ENCODE measurements at places on chromosomes 2 and 18. TPM values are rescaled to one million over a fixed set of nuclear protein-coding genes. Genes with fewer than 3 reads are reported as not detected.
A peak's percentile ranks its signal among the peaks of the same experiment; 100 is the strongest.

The RSAD2 gene
- total RNA-seq = not detected

- no peaks in the 10 kb centered on the region for H3K27me3 ChIP-seq
- no peak overlapping the region for H3K4me3 ChIP-seq
- DNase-seq = no peak
- no peaks in the 10 kb centered on the region for H3K36me3 ChIP-seq
- no peak overlapping the region for H3K27ac ChIP-seq
Measured at GRCh38 chr2:121128741-121129659, 156.0 kb downstream of the TFCP2L1 start.

DNA sequence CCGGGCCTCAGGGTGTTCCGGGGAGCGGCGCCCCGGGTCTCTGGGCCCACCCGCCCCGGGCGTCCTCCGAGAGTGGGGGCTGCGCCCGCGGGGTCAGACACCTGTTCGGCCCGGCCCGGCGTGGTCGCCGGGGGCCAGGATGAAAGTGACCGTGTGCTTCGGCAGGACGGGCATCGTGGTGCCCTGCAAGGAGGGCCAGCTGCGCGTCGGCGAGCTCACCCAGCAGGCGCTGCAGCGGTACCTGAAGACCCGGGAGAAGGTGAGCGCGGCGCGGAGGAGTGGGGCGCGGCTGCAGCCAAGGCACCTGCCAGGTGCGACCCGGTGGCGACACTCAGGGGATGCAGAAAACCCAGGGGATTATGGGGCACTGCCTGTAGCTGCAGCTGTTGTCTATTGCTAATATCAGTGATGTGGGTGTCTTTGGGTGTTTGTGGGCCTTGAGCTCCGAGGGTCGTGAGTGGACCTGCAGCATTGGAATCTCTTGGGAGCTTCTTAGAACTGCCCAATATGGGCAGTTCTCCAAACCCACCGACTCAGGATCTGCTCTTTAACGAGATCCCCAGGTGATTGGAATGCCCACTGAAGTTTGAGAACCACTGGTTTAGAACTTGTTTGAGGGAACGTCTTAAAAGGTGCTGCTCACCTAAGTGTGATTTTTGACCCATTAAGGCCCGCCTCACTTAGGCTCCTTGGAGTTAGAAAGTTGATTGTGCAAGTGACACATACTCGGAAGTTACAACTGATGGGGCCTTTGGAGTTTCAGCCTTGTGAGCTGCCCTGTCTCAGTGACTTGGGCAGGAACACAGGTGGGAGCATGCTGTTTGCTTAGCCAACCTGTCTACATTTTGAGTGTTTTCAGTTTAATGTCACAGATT lies 823 bp downstream of the PARD3B start:
- peak overlapping the region; percentile 88 for H3K4me3 ChIP-seq
- H3K27ac ChIP-seq = peak overlapping the region; percentile 79
- no peaks in the 10 kb centered on the region for H3K27me3 ChIP-seq
- H3K36me3 ChIP-seq = peaks cover 9% of the 10 kb centered on the region
- DNase-seq = no peak

The ALKAL2 gene
- total RNA-seq = not detected

DNA sequence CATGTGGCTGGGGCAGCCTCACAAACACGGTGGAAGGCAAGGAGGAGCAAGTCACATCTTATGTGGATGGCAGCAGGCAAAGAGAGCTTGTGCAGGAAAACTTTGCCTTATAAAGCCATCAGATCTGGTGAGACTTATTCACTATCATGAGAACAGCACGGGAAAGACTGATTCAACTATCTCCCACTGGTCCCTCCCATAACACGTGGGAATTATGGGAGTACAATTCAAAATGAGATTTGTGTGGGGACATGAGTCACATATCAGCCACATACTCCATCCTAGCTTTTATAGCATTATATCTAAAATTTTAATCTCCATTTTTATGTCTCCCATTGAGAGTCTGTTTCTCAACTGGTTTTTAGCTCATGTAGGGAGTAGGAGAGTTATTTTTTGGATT lies 45.7 kb downstream of the ICOS start:
- H3K27me3 ChIP-seq = no peaks in the 10 kb centered on the region
- H3K27ac ChIP-seq = no peak overlapping the region
- no peaks in the 10 kb centered on the region for H3K36me3 ChIP-seq
- no peak for DNase-seq
- no peak overlapping the region for H3K4me3 ChIP-seq
- no peaks in the 10 kb centered on the region for H3K4me1 ChIP-seq

GRCh38 chr2:143183804-143184463 lies 54.7 kb downstream of the ARHGAP15 start:
- no peaks in the 10 kb centered on the region for H3K4me1 ChIP-seq
- H3K27me3 ChIP-seq = no peaks in the 10 kb centered on the region
- DNase-seq = no peak
- no peak overlapping the region for H3K27ac ChIP-seq

DNA sequence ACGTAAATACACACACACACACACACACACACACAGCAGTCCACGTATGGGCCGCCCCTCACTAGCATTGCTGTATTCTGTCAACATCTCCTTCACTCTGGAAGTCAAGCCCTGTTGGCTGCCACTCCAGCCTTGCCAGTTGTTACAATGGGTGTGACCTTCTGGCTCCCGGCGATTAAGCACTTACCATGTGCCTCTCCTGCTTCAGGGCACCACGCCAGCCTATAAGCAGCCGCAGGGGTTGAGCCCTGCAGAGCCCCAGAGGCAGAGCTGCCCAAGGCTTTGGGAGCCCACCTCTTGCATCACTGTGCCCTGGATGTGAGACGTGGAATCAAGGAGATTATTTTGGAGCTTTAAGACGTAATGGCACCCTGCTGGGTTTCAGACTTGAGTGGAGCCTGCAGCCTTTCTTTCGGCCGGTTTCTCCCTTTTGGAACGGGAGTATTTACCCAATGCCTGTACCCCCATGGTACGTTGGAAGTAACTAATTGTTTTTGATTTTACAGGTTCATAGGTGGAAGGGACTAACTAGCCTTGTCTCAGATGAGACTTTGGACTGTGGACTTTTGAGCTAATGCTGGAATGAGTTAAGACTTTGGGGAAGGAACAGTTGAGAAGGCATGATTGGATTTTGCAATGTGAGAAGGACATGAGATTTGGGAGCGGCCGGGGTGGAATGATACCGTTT lies 54.5 kb upstream of the ROCK2 start:
- H3K36me3 ChIP-seq = no peaks in the 10 kb centered on the region
- no peaks in the 10 kb centered on the region for H3K27me3 ChIP-seq
- no peak for DNase-seq
- no peak overlapping the region for H3K27ac ChIP-seq

GRCh38 chr2:208269091-208269490 lies 3.0 kb downstream of the PIKFYVE start:
- no peak for DNase-seq
- no peak overlapping the region for H3K27ac ChIP-seq
- H3K4me3 ChIP-seq = no peak overlapping the region
- H3K36me3 ChIP-seq = peaks cover 24% of the 10 kb centered on the region

The SLC11A1 gene
- not detected for total RNA-seq
